Kidney (tissue), 22 donors: ENCODE measurements at places on chromosomes 2 and 18. TPM values are rescaled to one million over a fixed set of nuclear protein-coding genes. Genes with fewer than 3 reads are reported as not detected.

Gene GREB1L
- total RNA-seq, result 0.79 TPM

Gene ALLC
- total RNA-seq, result not detected

Gene NDC80
- 0.63 TPM for total RNA-seq

Gene SCN9A
- total RNA-seq, result 5.3 TPM

Gene PLEKHB2
- total RNA-seq, result 85.4 TPM

Gene MC4R
- total RNA-seq, result 0.19 TPM

Gene ALKAL2
- 18.2 TPM for total RNA-seq

DNA sequence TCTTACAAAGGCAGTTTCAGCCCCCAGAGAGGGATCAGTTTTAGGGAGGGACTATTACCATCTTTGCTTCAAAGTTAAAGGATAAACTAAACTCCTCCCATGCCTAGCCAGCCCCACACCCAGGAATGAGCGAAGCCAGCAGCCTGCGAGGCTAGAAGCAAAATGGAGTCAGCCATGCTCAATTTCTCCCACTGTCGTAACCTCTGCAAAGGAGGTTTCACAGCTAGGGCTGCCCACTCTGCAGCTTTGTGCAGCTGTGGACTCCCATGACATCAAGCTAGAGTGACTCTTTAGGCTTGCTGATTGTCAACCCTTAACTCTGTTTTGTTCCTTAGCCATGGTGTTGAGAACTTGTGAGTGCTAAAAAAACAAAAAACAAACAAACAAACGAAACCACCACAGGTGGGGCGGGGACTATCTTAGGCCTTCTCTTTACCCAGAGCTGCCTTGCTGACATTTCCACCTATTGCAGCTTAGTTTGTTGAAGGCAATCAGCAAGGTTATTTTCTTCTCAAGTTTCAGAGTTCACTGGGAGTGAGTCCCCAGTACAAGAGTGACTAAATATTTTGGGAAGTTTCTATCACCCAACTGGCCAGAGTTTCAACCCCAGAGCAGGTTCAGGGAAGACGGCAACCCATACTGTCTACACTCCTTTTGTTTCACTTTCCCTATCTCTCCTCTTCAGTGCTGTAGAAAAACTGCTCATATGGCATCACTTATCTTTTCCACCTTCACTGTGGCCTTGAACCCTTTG, 592.1 kb downstream of the XIRP2 start:
- DNase-seq, result no peak

GRCh38 chr2:175282300-175282699, 100.8 kb upstream of the ATP5MC3 start:
- no peak for DNase-seq

GRCh38 chr2:173048897-173049661, 26.6 kb upstream of the MAP3K20 start:
- DNase-seq, result no peak

- no peak for DNase-seq
Measured at GRCh38 chr2:201464547-201464946, 13.0 kb downstream of the STRADB start.

DNA sequence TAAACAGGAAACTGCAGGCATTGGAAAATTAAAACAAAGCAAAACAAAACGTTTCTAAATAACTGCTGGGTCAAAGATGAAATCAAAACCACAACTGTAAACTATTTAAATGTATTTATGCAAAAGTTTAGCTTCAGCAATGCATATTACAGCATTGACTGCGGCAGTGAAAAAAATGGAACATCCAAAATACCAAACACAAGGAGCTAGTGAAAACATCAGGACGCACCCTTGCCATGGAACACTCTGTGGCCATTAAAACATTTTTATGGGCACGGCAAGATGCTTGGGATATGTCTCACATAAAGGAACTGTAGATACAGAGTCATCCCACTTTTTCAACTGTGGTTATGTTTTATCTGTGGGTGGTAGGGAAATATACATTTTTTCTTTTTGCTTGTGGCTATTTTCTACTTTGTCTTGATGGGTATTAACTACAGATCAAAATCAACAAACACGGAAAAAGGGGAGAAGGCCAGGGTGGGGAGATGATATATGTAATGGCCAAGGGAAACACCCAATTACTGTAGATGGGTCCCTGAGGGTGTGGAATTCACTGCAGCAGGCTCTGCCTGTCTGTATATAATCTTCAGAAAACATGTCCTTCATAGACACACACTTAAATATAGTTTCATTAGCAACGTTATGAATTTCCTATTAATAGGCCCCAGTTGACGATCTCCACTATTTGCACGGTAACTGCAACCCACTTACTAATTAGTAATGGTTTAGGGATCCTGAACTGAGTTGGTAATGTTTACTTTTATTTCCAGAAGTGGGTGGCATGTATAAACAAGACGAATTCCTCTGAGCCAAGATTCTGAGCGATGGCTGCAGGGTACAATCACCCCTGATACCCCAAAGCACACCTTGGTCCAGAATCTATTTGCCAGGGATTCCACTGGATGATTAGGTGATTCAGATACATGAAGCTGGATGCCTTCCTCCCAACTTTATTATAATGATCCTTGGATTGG, 110.5 kb downstream of the ACKR3 start:
- DNase-seq, result no peak

DNA sequence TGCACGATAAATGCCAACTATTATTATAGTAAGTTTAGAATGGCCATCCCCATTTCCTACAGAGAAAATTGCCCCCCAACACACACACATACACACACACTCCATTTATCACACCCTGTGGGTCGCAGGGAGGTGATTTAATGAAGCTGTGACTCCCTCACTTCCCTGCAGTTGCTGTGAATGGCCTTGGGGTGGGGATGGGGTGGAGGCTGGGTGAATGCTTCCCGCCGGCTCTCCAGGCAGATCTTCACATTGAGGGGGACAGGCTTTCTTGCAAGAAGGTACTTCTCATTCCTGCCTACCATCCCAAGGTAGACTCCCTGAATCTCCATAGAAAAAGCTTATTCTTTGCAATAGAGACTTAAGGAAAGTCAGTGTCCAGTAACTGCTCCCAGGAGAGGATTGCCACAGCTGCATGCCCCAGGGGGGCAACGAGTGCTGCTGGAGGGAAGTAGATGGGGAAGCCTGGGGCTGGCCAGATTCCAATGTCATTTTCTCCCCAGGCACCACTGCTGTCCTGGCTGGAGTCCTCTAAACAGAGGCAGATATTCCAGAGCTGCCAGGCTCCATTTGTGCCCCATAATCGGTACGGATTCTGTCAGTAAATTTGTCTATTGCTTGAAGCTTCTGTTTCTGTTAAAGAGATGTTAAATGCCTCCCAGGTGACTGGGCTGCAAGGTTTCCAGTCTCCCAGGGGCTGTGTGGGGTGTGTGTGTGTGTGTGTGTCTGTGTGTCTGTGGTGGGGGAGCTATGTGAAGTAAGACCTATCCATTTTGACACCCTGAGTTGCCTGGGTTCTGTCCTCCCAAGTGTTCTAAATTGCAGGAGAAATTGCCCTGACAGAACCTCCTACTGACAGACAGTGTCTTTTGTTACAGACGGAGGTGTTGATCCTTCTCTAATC, 265.5 kb downstream of the SRBD1 start:
- DNase-seq, result no peak

DNA sequence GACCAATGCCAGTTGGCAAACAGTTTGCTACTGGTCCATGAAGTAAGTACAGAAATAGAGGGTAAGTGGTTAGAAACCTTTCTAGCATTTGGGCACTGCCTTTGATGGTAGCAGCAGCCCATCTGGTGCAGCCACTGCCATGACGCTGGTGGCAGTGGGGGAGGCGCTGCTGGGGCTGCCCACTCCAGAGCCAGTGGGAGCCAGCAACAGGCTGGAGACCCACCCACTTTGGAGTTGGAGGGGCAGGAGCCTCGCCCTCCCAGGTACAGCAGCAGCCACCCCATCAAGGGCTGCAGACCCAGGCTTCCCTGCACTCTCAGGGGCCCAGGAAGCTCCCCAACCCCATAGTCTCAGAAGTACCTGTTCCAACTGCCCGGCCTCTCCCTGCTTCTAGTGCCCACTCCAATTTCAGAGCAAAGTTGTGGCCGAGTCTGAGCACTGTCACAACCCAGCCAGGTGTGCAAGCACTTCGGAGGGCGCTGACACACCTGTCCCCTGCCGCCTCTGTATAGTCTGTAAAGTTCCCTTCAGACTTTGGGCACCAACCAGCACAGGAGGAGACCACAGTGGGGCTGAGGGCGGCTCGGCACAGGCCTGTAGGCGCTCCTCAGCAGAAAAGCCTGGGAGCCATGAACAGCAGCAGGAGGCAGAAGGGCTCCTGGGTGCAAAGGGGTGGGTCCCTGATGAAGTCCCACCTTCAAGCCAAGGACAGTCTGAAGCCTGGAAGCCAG, 125.6 kb upstream of the CCDC150 start:
- DNase-seq, result no peak

GRCh38 chr2:85288244-85288725, 39.5 kb downstream of the TGOLN2 start:
- DNase-seq, result no peak

GRCh38 chr2:174263997-174264396, 15.7 kb upstream of the OLA1 start:
- DNase-seq, result no peak

- DNase-seq, result no peak
Measured at GRCh38 chr18:49335677-49336076, 124.8 kb downstream of the DYM start.

GRCh38 chr2:140023291-140023690, 1243.1 kb upstream of the NXPH2 start:
- no peak for DNase-seq
